Breast epithelium (tissue), 4 donors: ENCODE measurements at places on chromosomes 11 and 22.

GRCh38 chr22:31583861-31584485 lies 78.0 kb downstream of the PISD start:
- no peaks in the 10 kb centered on the region for H3K4me1 ChIP-seq
- peak overlapping the region; percentile 20 for H3K27ac ChIP-seq
- H3K36me3 ChIP-seq = no peaks in the 10 kb centered on the region

- H3K4me3 ChIP-seq = no peak overlapping the region
- no peaks in the 10 kb centered on the region for H3K4me1 ChIP-seq
- no peaks in the 10 kb centered on the region for H3K27me3 ChIP-seq
Observed at GRCh38 chr11:79663017-79663416, 222.2 kb upstream of the TENM4 start.

GRCh38 chr11:108199446-108200321 lies 22.8 kb downstream of the NPAT start:
- peak overlapping the region; percentile 30 for H3K27ac ChIP-seq
- H3K36me3 ChIP-seq = no peaks in the 10 kb centered on the region
- H3K27me3 ChIP-seq = no peaks in the 10 kb centered on the region
- no peaks in the 10 kb centered on the region for H3K4me1 ChIP-seq
- no peak for DNase-seq
- peak overlapping the region; percentile 15 for H3K4me3 ChIP-seq

GRCh38 chr11:62602141-62603071 lies 741 bp upstream of the MTA2 start:
- peak; percentile 72 for DNase-seq
- peaks cover 4% of the 10 kb centered on the region for H3K36me3 ChIP-seq
- H3K4me1 ChIP-seq = peaks cover 22% of the 10 kb centered on the region
- H3K4me3 ChIP-seq = peak overlapping the region; percentile 96

DNA sequence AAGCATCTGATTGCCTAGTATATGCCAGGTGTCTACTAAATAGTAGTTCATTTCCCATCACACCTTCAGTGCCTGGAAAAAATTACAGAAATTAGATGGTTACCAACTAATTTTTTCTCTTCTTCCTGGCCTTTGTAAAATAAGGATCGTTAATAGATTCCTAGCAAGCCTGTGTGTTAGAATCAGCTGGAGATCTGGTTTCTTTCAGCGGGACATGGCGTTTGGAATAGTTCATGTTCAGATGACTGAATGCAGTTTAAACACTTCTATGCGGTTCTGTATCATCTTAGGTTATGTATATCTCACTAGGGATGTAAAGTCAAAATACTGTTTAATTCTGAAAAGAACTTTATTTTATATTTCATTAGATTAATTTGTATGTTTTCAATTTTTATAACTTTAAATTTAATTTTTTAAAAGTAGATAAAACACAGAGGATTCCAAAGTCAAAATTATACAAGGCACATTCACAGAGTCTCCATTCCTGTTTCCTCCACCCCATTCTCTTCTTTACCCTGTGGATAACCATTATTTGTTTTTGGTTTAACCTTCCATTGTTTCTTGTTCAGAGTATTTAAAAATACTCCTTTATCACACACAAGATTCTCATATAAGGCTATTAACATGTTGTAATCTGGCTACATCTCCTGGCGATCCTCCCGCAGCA lies 132.8 kb downstream of the ATXN10 start:
- H3K36me3 ChIP-seq = no peaks in the 10 kb centered on the region
- no peaks in the 10 kb centered on the region for H3K27me3 ChIP-seq
- no peak overlapping the region for H3K27ac ChIP-seq

- peak overlapping the region; percentile 20 for H3K27ac ChIP-seq
- H3K27me3 ChIP-seq = no peaks in the 10 kb centered on the region
- H3K4me3 ChIP-seq = no peak overlapping the region
- no peaks in the 10 kb centered on the region for H3K36me3 ChIP-seq
- no peak for DNase-seq
Observed at GRCh38 chr11:9951807-9952206, 287.9 kb downstream of the SWAP70 start.

- no peaks in the 10 kb centered on the region for H3K4me1 ChIP-seq
- no peaks in the 10 kb centered on the region for H3K36me3 ChIP-seq
- H3K27me3 ChIP-seq = no peaks in the 10 kb centered on the region
- DNase-seq = no peak
- H3K27ac ChIP-seq = no peak overlapping the region
Observed at GRCh38 chr11:64516226-64516625, 74.8 kb upstream of the SLC22A12 start.
